ENCODE measurements at places on chromosomes 13 and 19.

- DNase-seq, result no peak
Measured at GRCh38 chr19:29714371-29714952, 599 bp downstream of the C19orf12 start.

DNA sequence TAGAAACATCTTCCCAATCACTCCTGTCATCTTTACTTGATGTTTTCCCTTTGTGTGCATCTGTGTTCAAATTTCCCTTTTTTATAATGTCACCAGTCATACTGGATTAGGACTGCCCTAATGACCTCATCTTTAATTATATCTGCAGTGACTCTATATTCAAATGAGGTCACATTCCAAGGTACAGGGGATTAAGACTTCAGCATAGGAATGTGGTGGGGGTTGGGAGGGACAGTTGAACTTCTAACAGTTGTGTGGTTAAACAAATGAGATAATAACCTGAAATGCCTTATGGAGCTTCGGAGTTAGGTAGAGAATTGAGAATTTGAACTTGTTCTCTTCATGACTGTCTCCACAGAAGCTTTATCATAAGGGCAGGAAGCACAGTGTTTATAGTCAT, 23.0 kb downstream of the PAN3 start:
- peak; percentile 65 for DNase-seq

GRCh38 chr19:19040417-19040816, 7.0 kb downstream of the ARMC6 start:
- DNase-seq, result no peak

DNA sequence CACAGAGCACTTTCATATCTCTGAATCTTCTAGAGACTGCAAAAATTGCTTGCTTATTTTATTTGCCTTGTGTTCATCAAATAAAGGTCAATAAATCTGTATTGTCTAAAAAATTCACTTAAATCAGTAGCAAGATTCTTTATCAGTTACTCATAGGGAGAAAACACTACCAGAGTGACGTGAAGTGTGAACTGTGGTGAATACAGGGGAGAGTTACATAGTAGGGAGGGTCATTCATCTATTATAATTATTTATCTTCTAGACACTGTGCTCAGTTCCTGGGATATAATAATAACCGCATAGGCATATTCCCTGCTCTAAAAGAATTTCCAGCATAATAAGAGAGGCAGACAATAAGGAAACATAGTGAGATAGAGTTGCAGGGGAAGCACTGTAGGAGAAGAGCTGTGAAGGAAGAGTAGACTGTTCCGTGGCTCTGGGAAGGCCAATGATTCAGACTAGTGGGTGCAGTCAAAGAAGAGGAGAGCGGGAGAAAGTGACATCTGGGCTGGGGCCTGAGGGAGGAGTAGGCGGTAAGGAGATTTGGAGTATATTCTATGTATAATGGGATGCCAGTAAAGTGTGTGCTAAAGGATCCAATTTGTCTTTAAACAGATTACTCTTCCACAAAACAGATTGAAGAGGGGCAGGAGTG, 84.0 kb upstream of the TDRD3 start:
- peak; percentile 47 for DNase-seq

- DNase-seq, result no peak
Measured at GRCh38 chr19:15358918-15359317, 20.7 kb downstream of the AKAP8 start.

- DNase-seq, result no peak
Measured at GRCh38 chr19:39934584-39935363, at the start of gene FCGBP. Gene FCGBP (minus strand): TSS chr19:39934634.

DNA sequence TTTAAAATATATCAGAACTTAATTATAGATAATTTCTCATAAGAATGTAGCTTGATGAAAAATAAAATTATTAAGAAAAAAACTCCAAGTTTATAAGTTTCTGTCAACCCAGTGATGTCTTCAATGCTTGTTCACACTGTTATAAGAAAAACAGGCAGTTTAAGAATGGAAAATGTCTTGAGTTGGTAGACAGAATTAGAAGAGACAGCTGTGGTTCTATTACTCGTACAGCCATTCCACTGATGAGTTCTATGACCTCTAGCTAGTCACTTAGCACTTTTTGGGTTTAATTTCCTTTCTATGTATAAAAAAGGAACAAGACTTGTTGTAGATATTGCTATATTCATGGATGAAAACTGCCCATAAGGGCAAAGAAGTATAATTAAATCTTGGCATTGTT, 1013.1 kb upstream of the ATXN8OS start:
- no peak for DNase-seq
